ENCODE measurements at places on chromosomes 6 and 20.

DNA sequence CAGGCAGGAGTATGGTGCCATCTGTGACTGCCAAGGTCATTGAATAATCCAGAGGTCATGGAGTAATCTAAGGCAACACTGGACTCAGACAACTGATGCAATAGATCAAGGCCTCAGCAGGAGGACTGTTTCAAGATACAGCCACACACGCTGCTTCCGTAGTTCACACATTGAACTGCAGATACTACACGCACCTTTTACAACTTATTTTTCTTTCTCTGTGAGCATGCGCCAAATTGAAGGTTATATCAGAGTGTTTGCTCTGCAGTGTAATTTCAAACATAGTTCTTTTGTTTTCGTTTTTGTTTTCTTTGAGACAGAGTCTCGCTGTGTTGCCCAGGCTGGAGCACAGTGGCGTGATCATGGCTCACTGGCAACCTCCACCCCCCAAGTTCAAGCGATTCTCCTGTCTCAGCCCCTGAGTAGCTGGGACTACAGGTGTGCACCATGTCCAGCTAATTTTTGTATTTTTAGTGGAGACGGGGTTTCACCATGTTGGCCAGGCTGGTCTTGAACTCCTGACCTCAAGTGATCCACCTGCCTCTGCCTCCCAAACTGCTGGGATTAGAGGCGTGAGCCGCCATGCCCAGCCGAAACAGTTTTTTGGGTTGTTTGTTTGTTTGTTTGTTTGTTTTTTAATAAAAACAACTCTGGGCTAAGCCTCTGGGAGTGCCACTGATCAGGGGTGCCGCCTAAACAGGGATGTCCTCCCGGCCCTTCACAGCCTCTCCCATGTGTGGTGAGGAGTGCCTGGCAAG is 96.6 kb upstream of the NAA20 start:
- no peak for DNase-seq

DNA sequence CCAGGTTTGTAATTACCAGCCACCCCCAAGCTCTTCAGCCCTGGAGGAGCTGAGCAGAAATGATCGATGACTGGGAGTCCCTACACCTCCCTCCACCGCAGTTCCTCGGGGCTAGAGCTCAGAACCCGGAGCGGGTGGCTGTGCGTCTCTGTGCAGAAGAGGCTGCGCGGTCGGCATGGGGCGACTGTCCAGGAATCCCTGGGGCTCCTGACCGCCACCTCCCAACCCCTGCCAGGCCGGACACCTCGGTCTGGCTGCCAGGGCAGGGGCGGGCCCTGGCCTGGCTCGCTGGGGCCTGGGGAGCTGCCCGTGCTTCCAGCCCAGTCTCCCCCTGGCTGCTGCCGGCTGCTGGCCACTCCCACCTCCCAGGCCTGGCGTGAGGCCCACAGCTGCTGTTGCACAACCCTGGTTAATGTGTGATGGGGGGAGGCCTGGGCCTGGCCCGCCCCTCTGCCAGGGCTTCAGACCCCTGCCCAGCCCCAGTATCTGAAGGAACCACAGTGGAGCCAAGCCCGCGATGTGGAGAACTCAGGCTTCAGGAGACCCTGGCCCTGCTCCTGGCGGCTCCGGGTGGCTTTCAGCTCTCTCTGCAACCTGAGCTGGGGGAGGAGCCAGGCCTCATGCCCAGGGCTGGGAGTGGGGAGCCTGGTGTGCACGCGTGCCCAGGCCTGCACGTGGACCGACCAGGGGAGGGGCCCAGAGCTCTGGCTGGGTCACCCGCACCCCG is 1.2 kb downstream of the SLC2A4RG start:
- DNase-seq: peak; percentile 89

- DNase-seq: no peak
These were observed 605 bp upstream of the PPP1R16B start for GRCh38 chr20:38804682-38805501.

GRCh38 chr6:75290136-75290945 is 5.7 kb upstream of the TMEM30A start:
- DNase-seq: no peak

GRCh38 chr20:63920226-63920625 is 25.3 kb downstream of the DNAJC5 start:
- no peak for DNase-seq

- no peak for DNase-seq
These were observed 77.8 kb downstream of the SYCP2L start for GRCh38 chr6:10964684-10965083.

DNA sequence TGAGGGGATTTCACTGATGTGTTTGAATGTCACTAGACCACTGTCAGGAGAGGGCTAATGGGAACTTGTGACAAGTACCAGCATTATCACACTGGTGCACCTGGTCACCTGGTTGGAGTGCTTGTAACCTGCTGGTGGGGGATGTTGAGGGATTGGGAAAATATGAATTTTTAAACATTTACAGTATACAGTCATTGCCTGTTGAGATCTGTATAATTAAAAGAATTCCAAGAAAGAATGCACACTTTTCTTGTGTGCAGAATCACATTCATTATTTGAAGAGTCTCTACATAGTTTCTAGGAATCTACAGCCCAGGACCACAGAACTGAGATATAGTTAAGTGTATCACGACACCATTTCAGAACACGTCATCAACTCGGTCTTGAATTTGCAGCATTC is 118.4 kb downstream of the AIG1 start:
- no peak for DNase-seq

GRCh38 chr20:21632031-21632734 is 73.3 kb upstream of the PAX1 start:
- no peak for DNase-seq

DNA sequence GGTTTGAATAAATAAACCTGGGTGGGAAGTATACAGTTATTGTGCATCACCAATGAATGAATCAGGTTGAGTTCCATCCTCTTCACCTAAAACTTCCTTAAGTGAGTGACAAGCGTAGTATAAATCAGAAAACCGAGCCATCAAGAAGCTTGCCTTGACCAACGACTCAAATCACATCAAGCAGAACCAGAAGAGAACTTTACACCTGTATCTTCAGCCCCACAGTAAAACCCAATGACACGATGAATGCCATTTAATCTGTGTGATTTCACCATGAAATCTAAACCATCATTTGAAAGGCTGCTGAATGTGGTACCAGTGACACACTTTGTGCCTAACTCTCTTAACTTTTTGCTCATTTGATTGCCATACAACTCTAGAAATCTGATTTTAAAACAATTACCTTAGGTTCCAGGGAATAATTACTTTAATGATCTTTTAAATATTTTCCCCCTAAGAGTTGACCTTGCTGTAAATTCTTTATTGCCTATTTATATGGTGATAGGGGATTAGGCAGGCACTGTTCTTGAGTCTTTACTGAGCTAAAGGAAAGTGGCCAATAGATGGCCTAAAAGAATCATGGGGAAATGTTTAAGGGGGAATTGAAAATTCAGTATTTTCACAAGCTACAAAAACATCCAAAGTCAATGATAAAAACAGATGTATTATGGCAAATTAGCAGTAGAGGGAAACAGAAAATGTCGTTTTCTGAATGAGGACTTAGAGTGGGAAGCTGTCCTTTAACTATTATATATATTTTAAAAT is 152.0 kb upstream of the EYA4 start:
- no peak for DNase-seq

DNA sequence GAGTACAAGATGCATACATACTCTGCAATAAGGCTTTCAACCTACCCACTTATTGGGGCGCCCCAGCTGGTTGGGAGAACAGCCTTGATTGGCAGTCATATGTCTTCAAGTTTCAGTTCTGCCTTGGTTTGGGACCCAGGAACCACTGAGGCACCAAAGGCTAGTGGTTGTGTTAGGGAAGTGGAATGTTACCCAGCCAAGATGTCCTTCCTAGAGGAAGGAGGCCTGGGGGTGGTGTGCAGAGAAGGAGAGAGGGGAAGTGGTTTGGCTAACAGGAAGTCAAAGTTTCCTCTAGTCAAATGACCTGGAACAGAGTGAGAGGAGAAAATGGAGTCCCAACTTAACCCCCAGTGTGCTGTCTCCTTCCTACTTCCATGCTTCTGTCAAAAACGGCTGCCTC is 59.4 kb downstream of the CD164 start:
- no peak for DNase-seq

DNA sequence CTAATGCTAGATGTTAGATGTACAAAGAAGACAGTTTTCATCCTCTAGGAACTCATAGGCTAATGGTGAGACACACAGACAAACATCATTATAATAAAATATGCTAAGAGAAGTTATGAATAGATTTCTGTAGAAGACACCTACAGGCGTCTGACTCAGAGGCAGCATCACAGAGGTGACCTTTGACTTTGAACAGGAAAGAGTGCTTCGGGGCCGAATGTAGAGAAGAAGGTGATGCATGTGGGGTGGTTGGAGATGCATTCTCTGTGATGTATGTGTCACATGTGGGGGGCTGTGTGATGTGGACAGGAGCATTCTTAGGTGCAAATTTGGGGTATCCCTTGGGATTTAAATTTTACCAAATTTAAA is 6.8 kb downstream of the GUCA1A start:
- peak; percentile 77 for DNase-seq

DNA sequence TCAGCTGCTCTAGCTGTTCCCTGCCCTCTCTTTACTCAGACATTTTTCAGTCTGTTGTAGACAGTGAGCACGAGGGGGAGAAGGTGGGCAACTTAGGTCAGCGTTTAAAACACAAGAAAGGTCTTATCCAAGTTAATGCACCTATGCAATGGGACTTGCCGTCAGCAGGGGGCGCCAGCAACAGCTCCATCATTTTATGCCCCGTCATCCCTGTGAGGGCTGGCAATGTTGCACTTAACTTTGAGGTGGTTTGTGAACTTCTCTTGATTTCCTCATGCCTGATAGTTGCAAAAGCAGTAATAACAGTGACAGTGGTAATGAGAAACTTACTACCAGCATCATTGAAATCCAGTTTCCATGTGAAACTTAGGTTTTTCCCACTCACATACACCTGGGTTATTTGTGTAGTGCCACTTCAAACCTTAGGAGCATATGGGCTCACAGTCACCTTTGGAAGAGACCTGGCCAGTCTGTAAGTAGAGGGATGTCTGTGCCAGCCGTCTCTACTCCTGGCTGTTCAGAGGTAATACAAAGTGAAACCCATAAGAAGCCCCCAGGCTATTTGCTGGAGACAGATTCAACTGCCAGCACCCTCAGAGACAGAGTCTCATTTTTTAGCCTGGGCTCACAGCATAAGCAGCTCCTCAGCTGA is 44.9 kb upstream of the ID1 start:
- peak; percentile 88 for DNase-seq

GRCh38 chr6:159943968-159944598 is 24.8 kb upstream of the IGF2R start:
- no peak for DNase-seq

DNA sequence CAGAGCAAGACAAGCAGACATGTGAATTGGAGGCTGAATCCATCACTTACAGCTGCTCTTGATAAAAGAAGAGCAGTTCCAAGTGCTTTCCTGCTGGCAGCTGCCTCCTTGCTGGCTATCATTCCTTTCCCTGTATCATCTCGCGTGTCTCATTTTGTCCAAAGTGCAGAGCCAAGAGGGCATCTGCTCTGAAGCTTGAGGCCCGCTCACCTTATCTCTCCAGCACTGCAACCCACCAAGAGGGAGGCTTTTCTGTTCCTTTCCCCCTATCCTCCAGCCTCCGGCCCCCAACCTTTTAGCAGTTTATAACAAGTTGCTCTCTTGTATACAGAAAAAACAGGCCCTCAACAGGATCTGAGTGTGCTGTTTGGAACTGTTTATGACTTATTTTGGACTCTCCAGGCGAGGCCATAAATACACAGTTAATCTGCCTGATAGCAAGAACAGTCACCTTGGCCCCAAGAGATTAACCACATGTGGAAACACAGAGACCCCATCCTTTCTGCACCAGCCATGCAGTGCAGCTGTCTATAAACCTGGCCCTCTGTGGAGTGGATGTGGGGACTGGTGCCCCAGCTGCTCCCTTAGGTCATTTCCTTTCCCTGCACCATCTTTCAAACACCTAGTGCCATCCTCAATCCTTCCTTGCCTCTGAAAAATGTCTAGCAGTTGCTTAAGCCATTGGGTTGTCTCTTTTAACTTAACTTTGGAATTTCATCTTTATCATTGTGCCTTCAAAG is 172.5 kb upstream of the FERMT1 start:
- no peak for DNase-seq

DNA sequence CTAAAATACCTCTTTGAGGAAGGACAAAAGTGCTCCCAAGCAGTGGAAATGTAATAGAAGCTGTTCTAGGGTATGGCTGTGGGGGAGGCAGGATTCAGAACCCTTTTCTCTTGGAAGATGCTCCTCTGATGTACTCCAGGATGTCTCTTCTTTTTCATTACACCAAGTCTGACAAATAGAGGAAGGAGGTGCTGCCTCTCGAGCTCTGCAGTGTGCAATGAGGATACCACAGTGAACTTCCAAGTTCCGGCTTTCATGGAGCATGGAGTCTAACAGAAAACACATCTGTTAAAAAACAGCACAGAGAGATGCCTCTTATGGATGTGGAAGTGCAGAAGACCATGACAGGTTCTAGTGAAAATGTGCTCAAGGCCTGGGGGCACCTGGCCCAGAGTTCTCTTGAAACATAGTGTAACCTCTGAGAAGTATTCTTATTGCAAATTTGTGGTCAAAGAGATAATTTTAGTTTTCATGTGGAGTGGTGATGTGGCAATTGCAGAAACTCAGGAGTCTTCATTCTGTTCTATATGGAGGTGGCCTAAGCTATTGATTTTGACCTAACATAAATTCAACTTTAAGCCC is 362.0 kb upstream of the CITED2 start:
- DNase-seq: no peak

DNA sequence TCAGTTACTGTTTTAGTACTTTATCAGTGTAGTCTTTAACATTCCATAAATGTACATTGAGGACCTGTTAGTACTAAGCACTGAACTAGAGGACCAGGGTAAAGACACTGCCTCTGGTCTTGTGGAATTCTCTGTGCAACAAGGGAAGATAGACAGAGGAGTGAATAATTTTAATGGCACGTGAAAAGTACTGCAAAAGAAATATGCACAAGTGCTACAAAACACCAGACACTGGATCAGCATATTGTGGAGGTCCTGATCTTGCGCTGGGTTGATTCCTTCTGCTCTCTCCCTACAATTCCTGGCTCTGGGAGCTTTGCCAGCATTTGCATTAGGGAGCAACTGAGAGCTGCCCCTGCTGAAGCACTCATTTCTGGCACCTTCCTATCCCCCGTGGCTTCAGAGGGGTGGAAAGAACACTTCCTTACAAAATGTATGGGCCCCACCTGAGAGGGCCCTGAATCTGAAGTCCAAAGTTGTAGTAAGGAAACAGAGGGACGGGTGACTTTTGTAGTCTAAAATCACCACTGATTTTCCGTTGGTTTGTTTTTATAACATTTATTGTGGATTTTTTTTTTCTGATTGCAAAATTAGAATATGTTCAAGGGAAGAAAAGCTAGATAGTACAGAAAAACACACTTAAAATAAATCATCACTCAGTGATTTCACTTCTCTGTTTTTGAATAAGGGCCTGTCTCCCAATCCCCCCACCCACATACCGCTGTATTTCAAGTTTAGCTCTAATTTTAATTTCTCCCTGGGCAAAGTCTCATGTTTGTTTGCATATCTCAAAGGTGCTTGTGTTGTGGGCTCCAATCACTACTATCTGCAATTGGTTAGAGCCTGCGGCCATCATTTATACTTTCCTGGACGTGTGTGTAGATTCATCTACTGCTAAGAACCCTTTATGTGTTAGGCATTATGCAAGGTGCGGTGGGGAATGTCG is 4.9 kb downstream of the PKIG start:
- no peak for DNase-seq

GRCh38 chr6:126253431-126253830 is 86.5 kb upstream of the CENPW start:
- no peak for DNase-seq

- DNase-seq: no peak
These were observed 6.9 kb downstream of the VGLL2 start for GRCh38 chr6:117272032-117272866.

GRCh38 chr20:24669701-24670100 is 200.3 kb downstream of the SYNDIG1 start:
- DNase-seq: no peak
